Ammon's horn (tissue), 1 donor: ENCODE measurements at places on chromosomes 11 and 22.
A peak's percentile ranks its signal among the peaks of the same experiment; 100 is the strongest.

DNA sequence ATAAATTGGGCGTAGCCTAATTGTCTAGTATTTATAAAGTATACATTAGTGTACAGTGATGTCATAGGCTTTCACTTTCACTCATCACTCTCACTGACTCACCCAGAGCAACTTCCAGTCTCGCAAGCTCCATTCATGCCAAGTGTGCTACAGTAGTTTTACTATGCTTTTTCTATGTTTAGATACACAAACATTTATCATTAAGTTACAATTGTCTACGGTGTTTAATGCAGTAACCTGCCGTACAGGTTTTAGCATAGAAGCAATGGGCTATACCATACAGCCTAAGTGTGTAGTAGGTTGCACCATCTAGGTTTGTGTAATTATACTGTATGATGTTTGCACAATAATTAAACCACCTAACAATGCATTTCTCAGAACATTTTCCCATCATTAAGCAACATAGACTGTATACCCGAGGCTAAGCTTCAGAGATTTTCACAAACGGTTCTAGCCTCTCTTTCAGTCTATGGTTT lies 17.5 kb downstream of the OR9G1 start:
- no peak for DNase-seq

- no peak for DNase-seq
Observed at GRCh38 chr22:45863981-45864751, 112.8 kb downstream of the WNT7B start.

DNA sequence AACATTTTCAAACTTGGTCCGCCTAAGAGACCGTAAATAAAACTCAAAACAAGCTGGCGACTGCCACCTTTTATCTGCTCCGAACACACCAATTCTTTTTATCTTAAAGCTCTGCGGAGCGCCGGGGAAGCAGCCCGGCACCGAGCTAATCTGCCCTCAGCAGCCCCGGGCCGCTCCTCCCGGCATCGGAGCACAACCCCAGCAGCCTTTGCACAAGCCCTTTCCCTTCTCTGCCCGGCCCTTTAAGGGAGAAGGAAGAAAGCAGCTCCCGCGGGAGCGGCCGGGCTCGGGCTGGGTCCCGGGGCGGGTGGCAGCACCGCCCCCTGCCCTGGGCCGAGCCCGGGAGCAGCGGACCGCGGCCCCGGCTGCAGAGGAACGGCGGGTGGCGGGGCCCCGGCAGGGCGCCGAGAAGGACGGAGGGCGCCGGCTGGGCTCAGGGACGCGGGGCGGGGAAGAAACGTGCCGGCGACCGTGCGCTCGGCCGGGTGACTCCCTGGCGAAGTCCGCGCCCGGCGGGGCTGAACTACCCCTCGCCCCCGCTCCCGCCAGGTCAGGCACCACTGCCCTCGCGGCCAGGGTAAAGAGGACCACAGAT lies 133.6 kb upstream of the C11orf58 start:
- DNase-seq: peak; percentile 17

- DNase-seq: no peak
Observed at GRCh38 chr11:102485095-102485722, 32.6 kb upstream of the TMEM123 start.

- DNase-seq: peak; percentile 50
Observed at GRCh38 chr11:45079075-45079444, 67.4 kb upstream of the PRDM11 start.

GRCh38 chr11:130455483-130456127 lies 7.2 kb downstream of the ADAMTS15 start:
- no peak for DNase-seq

GRCh38 chr11:20596205-20597153 lies 2.9 kb upstream of the SLC6A5 start:
- no peak for DNase-seq

DNA sequence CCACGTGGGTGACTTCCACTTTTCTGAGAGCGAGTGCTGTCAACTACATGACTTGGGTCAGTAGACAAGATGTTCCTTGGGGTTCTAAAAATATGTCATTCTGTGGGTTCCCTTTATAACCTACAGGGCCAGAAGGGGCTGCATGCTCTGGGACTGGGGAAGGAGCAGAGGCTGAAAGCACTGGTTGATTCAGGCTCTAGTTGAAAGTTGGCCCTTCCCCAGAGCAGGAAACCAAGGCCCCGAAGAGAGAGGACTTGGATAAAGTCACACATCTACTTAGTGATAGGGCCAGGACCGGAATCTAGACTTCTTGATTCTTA lies 9.9 kb downstream of the ADAMTS15 start:
- DNase-seq: peak; percentile 58

- DNase-seq: no peak
Observed at GRCh38 chr11:119790476-119790875, 61.5 kb upstream of the NECTIN1 start.

- no peak for DNase-seq
Observed at GRCh38 chr11:70824605-70825245, 426.4 kb downstream of the CTTN start.

GRCh38 chr11:45243967-45244366 lies 42.2 kb downstream of the SYT13 start:
- no peak for DNase-seq

GRCh38 chr11:96185220-96185768 lies 157.7 kb downstream of the MAML2 start:
- DNase-seq: no peak

- no peak for DNase-seq
Observed at GRCh38 chr22:33577862-33578411, 342.3 kb downstream of the LARGE1 start.

GRCh38 chr11:99418927-99419720 lies 398.4 kb downstream of the CNTN5 start:
- no peak for DNase-seq

GRCh38 chr11:31247321-31247720 lies 122.2 kb downstream of the DCDC1 start:
- DNase-seq: no peak

GRCh38 chr11:68832476-68833181 lies 9.1 kb downstream of the CPT1A start:
- DNase-seq: no peak

- DNase-seq: no peak
Observed at GRCh38 chr11:74019860-74020259, 11.0 kb upstream of the UCP3 start.

DNA sequence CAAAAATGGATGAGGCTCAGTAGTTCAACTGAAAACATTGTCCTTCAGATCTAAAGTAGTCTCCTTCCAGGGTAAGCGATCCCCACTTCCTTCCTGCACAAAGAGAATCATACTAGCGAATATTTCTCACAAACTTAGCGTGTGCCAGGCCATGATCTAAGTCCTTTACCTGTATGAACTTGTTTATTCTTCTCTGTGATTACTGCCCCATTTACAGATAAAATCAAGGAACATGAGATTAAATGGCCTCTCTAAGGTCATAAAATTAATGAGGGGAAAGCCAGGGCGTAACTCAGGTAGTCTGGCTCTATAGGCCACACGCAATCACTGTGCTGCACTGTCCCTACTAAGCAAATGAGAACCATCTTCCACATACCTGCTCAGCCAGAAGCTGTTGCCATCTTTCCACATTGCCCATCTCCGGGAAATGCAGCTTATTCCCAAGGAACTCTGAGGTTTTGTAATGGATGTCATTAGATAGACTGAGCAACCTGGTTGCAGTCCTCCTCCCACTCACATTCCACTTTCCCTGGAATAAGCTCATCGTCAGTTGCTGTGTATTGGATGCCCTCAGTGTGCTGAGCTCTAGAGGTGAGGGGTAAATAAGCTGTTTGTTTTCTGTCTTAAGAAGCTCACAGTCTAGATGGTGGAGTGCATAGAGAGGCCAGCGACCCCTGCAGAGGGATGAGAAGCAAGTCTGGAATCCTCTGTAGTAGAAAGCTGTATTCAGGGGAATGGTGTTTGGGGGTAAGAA lies 146.3 kb downstream of the SNX19 start:
- DNase-seq: no peak

GRCh38 chr11:65275906-65276305 lies 14.1 kb downstream of the POLA2 start:
- DNase-seq: no peak

DNA sequence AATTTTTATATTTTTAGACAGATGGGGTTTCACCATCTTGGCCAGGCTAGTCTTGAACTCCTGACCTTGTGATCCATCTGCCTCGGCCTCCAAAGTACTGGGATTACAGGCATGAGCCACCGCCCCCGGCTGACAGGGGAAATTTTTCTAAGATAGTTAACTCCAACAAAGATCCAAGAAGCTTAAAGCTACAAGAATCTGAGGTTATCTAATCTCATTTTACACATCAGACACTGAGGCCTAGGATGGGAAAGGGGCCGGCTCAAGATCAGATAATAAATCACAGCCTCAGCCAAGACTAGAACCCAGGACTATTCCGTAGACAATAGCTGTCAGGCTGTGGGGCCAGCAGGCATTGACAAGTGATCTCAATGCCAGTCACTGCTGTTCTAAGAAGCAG lies 94.0 kb downstream of the AMBRA1 start:
- no peak for DNase-seq

DNA sequence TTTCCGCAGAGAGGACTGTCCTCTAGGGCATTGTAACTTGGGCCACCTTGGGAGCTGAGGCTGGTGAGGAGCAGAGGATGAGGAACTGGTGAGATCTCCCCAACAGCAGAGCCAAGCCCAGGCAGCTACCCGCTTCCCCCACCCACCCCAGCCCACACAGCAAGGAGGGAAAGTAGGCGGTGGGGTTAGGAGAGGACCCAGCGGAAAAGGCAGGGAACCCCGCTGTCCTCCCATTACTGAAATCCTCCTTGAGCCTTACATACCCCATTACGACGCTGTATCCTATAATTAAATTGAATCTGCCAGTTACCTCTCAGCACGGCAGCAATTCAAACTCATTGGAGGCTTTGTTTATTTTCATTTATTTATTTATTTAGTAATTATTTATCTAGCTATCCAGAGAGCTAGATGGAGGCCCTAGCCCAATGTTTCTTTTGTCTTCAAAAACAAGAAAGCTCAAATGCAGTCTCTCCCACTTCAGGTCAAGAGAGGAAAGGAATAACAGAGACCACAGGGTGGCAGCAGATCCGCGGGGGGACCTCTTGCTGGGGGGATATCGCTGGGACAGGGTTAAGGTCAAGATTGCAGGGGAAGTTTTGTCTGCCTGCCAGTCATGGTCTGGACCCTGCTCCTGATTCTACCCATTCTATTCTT lies 218.0 kb downstream of the ST3GAL4 start:
- DNase-seq: no peak

DNA sequence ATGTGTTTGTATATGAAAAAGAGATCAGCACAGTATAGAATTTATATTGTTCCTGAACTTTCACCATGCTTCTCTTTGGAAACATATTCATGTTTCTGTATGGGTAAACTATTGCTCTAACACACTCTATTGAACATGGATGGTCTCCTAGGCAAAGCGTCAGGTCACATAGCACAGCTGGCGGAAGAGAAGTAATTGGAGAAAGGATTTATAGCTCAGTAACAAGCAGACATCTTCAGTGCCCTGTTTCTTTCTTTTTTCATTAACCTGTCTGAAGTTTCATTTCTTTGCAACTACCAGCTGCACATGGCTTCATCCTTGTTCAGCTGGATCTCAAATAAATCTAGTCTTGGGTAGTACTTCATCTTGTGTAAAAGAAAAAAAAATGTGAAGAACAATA lies 84.4 kb upstream of the TRPC6 start:
- no peak for DNase-seq

DNA sequence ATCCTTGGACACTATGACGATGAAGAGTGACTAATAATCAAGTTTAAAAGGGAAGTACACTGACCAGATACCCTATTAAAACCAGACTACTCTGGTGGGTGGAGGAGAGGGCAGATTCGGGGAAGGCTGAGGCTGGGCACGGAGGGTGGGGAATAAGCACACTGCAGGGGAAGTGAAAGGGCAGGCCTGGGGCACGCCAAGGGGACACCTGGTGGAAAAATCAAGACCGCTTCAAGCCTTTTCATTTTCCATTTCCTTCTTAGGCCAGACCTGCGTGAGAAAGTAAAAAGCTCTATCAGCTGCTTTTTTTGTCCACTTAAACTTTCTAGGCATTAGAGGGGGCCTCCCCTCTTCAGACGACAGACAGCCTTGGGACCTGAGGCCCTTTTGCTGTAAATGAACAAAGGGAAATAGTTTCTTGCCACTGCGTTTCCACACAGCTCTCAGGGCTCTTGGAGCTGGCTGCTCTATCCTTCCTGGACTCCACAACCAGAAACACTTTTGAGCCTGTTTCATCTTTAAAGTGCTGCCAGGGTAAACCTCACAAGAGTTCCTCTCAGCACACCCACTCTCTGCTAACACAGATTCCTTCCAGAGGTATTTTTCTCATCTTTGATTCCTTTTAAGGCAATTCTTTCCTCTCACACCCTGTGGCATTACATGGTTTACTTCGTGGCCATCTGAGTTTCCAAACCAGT lies 25.0 kb upstream of the SERPIND1 start:
- DNase-seq: no peak

DNA sequence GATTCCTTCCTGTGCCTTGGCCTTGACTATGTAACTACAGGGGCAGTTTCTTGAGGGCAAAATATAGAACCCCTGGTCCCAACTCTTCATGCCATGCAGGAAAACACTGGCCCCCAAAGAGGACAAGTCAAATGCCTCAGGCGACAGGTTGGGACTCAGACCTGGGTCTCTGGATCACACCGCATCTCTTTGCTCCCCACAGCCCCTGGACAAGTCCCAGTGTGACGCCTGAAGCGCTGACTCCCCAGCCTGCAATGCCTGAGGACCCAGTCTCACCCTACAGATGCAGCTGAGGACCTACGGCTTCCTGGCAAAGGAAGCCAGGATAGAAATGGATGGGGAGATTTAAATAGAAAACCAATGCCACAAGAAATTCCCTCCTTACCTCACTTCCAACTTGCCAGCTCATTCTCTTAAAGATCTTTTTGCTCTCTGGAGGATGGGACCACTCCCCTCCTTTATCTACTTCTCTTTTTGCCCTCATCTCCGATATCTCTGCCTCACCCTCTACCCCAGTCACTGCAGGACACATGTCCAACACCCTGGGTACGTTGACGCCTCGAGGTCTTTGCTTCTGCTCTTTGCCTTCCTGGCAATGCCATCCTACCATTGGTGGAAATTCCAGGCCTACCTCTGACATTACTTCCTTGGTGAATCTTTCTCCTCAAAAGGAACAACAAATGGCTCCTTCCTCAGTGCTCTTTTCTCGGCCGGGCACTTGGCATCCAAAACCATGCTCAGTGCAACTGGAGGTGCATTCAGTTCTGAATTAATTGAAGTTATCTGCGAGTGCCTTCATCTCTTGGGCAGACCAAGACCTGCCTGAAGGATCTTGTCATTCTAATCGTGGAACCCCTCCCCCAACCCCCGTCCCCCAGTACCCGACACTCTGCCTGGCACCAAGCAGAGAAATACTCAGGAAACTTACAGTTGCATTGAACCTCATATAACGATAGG lies 2.0 kb upstream of the PRDM11 start:
- DNase-seq: peak; percentile 1

- DNase-seq: no peak
Observed at GRCh38 chr11:78100261-78100660, 20.6 kb upstream of the NDUFC2 start.

DNA sequence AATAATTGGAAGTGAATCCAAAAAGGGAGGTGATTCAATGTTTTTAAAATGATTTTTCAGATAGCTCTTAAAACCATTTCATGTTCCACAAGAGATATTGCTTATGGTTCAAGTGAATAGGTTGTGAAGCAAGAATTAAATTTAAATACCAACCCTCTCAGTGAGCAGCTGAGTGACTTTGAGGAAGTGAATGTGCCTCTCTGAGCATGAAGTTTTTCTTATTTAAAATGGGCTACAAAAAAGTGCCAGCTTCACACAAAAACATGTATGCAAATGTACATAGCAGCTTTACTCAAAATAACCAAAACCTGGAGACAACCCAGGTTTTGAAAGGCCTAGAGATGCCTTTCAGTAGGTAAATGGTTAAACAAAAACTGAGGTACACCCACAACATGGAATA lies 35.5 kb upstream of the GAB4 start:
- DNase-seq: no peak
